NCI-H460 (cell line): ENCODE measurements at places on chromosomes 13 and 19. TPM values are rescaled to one million over a fixed set of nuclear protein-coding genes. Genes with fewer than 3 reads are reported as not detected.

ZNF304 gene
- total RNA-seq: 4.6 and 5.5 TPM in 2 replicates

CLEC17A gene
- total RNA-seq: not detected in 2 replicates

CBLC gene
- total RNA-seq: not detected in 2 replicates

KIR3DL1 gene
- not detected in 2 replicates for total RNA-seq

GFY gene
- not detected in 2 replicates for total RNA-seq

MAMSTR gene
- total RNA-seq: 0.32 and 0.43 TPM in 2 replicates

ACP7 gene
- total RNA-seq: 0.12 and 0.32 TPM in 2 replicates

HAUS8 gene
- total RNA-seq: 5.1 and 7.2 TPM in 2 replicates

NCR1 gene
- total RNA-seq: not detected in 2 replicates

KLF1 gene
- 0.52 and 1.3 TPM in 2 replicates for total RNA-seq

HS6ST3 gene
- not detected in 2 replicates for total RNA-seq

RFPL4AL1 gene
- total RNA-seq: not detected in 2 replicates

ZNF77 gene
- 4.6 TPM in 2 replicates for total RNA-seq

MADCAM1 gene
- total RNA-seq: not detected in 2 replicates

BTBD2 gene
- 32.9 and 33.7 TPM in 2 replicates for total RNA-seq

- DNase-seq: no peak
These were observed 36.1 kb upstream of the TUBGCP3 start for GRCh38 chr13:112624040-112624439.

- DNase-seq: no peak
These were observed 3.6 kb upstream of the ELANE start for GRCh38 chr19:848386-848921.

GRCh38 chr19:4870025-4870700 lies 2.7 kb upstream of the PLIN3 start:
- DNase-seq: peak; percentile 83

DNA sequence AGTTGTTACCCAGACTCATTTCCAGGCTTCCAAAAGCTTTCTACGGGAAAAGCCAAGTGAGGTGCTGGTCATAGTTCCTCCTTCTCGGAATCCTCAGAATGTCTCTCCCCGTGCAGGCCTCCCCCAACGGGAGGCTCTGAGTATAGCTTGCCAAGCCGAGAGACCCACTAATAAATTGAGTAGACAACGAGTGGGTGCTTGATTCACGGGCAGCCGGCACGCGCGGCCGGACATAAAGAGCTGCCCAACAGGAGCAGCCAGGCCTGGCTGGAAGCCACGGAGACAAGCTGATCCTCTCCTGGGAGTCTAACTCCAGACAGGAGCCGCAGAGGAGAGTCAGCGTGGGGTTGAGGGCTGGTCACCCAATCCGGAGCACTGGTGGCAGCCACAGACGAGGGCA lies 43.4 kb upstream of the MEDAG start:
- DNase-seq: no peak

DNA sequence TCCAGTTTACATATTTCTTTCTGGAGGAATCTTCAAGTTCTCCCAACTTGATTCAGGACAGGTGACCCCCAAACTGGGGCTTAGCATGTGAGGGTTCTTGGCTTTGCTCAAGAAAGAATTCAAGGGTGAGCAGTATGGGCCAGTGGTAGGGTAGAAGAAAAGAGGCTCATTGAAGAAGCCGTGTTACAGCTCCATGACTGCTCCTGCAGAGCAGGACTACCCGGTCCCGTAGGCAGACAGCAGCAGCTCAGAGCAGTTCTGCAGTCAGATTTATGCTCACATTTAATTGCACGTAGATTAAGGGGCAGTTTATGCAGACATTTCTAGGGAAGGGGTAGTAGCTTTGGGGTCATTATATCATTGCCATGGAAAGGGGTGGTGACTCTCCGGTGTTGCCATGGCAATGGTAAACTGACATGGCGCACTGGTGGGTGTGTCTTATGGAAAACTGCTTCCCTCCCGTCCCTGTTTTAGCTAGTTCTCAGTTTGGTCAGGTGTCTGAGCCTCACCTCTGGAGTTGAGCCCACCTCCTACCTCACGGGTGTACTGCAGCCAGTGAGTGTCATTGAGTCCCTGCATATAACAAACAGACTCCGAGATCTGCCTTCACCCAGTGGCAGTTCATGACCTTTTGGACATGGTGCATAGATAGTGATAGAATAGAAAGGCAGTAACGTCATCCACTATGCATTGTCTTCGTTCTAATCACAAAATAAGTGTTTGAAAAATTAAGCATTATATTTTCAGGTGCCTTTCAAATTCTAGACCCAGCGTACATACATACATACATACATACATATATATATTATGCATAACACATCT lies 16.0 kb upstream of the ZNF792 start:
- DNase-seq: no peak

GRCh38 chr19:38632476-38633213 lies 13.7 kb downstream of the EIF3K start:
- DNase-seq: no peak

DNA sequence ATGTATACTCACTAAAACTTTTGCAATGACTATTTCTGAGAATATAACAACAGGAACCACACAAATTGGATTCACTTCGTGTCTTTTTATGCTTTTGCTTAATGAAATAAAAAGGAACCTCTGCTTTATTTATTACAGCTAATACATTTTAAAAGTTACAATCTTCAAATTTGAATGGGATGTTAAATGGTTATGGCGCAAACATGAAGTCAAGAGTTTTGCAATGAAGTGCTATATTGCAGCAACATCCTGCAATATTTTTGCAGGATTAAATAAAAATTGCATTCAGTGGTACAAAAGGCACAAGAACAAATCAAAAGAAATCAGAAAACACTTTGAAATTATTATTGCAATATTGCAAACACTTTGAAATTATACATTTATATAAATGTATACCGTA lies 1519.0 kb upstream of the MIR17HG start:
- DNase-seq: no peak

GRCh38 chr19:17076543-17076991 lies 990 bp downstream of the MYO9B start:
- DNase-seq: no peak

- DNase-seq: no peak
These were observed 1691.5 kb upstream of the SLC10A2 start for GRCh38 chr13:104757712-104758111.

DNA sequence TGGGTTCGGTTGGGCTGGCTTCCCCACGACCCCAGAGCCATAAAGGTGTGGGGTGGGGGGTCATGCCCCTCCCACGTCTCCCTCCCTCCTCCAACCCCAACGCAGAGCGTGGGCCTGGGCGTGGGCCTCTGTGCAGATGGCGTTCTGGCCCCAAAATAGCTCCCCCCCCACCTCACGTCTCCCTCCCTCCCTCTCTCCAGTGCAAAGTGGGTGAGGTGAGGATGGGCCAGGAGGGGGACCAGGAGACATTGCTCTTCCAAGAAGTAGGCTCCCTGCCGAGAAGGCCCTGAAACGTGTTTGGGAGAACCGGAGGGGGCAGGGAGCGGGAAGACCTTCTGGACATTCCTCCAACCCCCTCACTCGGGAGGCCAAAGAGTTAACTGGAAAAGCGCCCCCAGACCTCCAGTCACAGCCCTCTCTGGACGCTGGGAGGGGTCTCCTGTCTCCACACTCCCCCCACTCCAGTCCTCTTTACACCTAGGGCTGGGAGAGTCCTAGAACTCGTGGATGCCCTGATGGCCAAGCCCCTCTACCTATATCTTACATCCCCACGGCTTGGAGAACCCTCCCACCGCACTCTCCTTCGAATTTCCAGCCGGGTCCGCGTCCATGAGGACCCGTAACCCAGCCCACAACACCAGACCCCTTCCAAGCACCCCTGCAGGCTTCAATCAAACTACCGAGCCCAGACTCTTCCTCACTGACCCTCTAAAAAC lies 855 bp downstream of the UNC13A start:
- no peak for DNase-seq

- DNase-seq: no peak
These were observed 26.6 kb downstream of the SHISA2 start for GRCh38 chr13:26025196-26025595.

DNA sequence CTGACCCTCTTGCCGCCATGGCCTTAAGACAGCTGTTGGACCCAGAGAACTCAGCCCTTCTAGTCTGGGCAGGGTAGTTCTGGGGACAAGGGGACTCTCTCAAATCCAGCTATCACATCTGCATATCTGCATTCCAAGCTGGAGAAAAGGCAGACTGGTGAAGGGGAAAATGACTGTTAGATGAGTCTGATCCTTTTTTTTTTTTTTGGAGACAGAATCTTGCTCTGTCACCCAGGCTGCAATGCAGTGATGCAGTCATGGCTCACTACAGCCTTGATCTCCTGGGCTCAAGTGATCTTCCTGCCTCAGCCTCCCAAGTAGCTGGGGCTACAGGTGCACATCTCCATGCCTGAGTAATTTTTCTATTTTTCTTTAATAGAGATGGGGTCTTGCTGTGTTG lies 114.3 kb downstream of the SIPA1L3 start:
- no peak for DNase-seq

DNA sequence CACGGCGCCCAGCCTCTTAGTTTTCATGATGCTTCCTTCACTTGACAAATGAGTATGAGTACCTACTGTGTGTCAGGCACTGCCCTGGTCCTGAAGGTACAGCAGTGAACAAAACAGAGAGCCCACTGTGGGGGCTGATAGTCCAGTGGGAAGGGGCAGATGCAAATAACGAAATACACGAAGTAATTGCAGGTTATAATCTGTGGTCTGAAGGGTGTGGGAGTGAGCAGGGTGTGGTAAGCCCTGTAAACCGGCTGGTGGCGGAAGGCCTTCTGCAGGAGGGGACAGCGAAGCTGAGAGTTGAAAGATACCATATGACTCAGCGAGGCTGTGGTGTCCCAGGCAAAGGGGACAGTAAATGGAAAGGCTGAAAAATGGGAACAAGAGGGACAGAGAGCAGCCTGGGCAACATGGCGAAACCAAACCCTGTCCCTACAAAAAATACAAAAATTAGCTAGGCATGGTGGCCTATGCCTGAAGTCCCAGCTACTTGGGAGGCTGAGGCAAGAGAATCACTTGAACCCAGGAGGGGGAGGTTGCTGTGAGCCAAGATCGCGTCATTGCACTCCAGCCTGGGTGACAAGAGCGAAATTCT lies 60.5 kb downstream of the MAP4K1 start:
- no peak for DNase-seq

- no peak for DNase-seq
These were observed 79.7 kb downstream of the STARD13 start for GRCh38 chr13:33205804-33206221.

DNA sequence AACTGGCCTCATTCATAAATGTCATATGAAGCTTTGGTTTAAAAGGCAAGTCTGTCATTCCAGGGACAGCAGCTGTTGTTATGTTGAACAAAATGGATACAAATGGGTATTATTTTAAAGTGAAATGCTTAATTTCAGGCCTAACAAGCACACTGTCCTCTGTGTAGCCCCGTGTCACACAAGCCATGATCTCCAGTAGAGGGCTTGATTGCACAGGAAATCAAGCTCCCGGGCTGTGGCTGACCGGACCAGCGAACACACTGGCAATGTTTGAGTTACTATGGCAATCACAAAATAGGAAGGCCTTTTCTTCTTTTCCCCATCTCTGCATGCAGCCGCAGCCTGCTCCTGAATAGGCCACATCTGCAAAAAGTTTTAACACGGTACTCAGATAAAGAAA lies 64.0 kb upstream of the GSX1 start:
- DNase-seq: no peak

DNA sequence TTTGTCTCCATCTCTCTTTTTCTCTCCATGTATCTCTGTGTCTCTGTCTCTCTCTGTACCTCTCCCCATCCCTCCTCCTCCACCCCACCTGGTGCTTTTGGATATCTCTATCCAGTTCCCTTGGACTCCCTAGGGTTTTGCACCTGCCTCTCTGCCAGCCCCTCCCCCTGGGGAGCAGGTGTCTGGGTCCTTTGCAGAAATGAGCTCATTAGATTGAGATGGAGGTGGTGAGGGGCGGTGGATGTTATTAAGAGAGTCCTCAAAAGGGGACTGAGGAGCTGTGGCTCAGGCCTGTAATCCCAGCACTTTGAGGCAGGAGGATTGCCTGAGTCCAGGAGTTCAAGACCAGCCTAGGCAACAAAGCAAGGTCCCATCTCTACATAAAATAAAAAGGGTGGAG lies 2.1 kb downstream of the KCNN4 start:
- no peak for DNase-seq

GRCh38 chr13:50319635-50320255 lies 304.5 kb downstream of the KCNRG start:
- DNase-seq: peak; percentile 26

GRCh38 chr13:68417801-68418200 lies 1187.7 kb upstream of the PCDH9 start:
- DNase-seq: no peak

DNA sequence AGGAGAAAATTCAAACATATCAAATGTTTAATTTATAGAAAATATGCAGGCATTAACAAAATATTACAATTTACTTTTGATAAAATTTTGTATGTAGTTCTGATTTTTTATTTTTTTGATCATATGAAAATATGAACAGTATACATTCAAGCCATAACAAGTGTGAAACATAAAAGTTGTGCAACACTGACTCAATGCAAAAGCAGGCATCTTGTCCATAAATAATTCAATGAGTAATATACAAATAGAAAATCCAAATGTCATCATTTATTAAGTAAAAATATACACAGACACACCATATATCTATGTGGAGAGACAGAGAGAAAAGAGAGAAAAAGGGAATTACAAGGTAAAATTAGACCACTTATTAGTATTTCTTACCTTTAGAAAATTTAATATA lies 1183.9 kb downstream of the SLITRK1 start:
- DNase-seq: no peak

DNA sequence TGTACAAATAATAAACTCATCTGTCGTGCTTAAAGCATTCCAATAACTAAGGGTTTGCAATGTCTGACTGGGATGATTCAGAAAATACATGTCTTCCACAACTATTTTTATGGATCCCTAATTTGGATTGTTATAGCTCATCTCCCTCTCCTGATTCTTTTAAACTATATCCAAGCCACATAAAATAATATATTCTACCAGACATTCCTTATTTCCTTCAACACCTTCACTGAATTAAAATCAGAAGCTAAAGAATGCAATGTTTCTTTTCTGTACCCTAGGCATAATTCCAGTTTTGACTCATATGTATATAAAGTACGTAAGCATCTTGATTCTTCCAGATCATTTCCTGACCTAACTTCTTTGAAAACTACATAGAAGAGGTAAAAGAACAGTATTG lies 420.4 kb downstream of the EFNB2 start:
- no peak for DNase-seq

- no peak for DNase-seq
These were observed 109.5 kb downstream of the STK24 start for GRCh38 chr13:98467263-98467985.

GRCh38 chr13:33007950-33008349 lies 8.3 kb upstream of the KL start:
- no peak for DNase-seq

DNA sequence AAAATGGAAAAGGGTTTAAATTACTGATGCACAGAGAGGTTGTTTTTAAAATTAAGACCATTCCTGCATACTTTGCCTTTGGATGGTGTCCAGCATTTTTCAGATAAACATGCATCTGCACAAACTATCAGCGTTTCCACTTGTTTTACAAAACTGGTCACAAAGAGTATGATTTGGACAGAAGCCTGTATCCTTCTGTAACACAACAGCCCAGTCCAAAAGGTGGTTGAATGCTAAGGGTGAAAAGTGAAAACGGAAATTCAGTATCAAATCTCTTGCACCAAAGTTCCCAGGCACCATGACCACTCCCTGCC lies 21.7 kb upstream of the DOCK9 start:
- no peak for DNase-seq
